ENCODE measurements at places on chromosomes 3 and 15.

DNA sequence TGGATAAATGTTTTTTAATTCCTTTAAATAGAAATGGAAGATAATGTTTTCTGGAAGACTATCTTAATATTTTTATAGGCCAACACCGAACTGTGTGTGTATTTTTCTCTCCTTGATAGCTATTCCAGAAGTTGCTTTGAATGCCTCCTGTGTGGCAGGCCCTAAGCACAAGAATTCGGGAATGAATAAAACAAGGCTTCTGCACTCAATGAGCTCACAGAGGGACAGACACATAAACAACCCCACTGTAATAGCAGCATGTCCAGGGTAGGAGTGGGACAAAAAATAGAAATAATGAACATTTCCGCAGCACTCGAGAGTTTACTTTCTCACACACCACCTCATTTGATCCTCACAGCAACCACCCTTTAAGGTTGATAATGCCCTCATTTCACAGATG lies 18.0 kb downstream of the SRGAP3 start:
- no peak for DNase-seq

DNA sequence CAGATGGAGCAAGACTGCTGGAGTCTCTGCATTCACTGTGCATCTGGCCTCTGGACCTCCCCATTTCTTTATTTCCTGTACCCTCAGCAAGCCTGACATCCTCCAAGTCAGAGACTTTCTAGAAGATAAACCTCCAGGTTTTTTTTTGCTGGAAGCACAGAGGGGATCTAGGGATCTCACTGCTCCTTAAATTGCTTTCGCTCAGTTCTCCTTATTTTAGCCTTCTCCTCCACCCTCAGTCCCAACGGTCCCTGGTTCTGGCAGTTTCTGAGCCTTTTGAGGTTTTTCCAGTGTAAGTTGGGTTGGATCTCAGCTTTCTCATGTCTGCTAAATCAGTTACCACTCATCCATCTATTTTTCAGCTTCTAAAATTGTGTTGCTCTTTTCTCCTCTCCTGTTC lies 22.7 kb upstream of the CHD2 start:
- DNase-seq: no peak

GRCh38 chr3:33732394-33732793 lies 14.3 kb upstream of the CLASP2 start:
- DNase-seq: no peak

GRCh38 chr3:12585970-12586369 lies 29.1 kb downstream of the MKRN2 start:
- DNase-seq: no peak

DNA sequence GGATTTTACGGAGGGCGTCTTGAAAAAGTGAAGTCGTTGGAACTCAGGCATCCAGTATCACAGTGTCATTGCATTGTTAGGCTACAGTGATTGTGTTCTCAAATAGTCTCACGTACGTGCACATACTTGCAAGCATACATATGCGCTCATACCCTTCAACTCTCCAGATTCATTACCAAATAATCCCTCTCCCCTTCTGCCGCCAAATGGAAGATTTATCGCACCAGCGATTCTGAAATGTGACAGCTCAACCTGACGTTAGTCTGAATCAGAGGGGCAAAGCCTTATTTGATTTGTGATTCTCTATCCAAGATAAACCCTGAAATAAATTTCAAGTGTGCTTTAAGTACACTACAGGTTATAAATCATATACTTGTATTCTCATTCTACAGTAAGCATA lies 119.4 kb downstream of the GADL1 start:
- no peak for DNase-seq

- DNase-seq: no peak
These were observed 10.0 kb downstream of the UBR1 start for GRCh38 chr15:43095708-43096347.

DNA sequence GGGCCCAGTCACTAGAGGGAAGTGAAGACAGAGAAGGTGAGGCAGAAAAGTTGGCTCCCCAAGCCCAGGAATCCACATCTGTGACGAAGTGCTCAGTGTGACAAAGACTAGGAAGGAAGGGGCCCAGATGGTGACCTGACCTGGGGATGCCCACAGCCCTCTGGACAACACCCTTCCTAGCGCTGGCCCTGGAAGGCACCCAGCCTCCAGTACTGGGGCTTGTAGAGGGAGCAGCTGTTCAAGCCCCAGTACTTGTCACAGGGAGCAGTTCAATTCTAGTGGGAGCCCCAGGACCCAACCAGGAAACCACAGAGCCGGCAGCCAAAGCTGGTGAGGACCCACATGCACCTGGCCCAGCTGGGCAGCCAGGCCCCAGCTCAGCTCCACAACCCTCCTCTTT lies 190.8 kb downstream of the XXYLT1 start:
- DNase-seq: no peak

DNA sequence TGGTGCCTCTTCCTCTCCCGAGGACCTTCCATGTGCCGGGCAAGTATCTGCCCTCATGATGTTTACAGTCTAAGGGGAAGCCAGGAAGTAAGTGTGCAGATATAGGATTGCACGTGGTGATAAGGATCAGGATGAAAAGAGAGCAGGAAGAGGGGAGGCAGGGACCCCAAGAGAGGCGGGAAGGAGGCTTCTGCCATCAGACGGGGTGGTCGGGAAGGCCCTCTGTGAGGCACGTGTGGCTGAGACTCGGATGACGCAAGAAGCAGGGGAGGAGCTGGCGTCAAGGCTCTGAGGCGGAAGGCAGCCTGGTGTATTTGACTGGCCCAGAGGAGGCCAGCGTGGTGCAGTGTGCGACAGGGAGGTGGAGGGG lies 762 bp upstream of the IQSEC1 start:
- DNase-seq: no peak

DNA sequence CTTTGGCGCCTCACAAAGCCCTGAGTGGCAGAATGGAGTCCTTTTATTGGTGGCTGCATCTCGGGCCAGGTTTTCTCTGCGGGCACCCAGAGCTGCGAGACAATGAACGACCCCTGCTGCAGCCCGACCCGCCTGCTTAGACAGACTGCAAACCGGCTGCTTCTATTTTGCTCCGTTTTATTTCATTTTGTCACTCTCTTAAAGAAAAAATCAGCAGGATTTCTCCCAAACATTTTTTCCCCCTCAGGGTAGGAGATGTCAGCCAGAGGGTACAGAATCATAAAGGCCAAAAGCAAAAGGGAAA lies 64.8 kb downstream of the OXNAD1 start:
- DNase-seq: no peak

GRCh38 chr3:129620828-129621559 lies 14.5 kb upstream of the PLXND1 start:
- DNase-seq: no peak

DNA sequence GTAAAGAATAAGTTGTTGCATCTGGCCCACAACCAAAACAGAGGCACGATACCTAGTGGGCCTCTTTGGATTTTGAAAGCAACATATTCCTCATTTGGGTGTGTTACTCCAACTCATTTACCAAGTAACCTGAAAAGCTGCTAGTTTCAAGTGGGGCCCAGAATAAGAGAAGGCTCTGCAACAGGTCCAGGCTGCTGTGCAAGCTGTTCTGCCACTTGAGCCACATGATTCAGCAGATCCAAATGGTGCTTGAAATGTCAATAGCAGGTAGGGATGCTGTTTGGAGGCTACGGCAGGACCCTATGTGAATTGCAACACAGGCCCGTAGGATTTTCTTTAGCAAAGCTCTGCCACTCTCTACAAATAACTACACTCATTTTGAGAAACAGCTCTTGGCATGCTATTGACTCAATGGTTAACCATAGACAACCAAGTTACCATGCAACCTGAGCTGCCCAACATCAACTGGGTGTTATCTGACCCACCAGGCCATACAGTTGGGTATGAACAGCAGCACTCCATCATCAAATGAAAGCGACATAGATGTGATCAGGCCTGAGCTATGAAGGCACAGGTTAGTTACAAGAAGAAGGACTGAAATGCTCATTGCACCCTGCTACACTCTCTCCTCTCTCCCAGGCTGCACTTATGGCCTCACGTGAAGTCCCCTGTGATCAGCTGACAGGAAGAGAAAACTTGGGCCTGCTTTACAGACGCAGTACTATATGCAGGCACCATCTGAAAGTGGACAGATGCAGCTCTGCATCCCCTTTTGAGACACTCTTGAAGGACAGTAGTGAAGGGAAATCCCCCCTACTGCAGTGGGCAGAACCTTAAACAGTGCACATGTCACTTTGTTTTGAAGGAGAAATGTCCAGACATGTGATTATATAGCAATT lies 9.5 kb upstream of the MCF2L2 start:
- no peak for DNase-seq

DNA sequence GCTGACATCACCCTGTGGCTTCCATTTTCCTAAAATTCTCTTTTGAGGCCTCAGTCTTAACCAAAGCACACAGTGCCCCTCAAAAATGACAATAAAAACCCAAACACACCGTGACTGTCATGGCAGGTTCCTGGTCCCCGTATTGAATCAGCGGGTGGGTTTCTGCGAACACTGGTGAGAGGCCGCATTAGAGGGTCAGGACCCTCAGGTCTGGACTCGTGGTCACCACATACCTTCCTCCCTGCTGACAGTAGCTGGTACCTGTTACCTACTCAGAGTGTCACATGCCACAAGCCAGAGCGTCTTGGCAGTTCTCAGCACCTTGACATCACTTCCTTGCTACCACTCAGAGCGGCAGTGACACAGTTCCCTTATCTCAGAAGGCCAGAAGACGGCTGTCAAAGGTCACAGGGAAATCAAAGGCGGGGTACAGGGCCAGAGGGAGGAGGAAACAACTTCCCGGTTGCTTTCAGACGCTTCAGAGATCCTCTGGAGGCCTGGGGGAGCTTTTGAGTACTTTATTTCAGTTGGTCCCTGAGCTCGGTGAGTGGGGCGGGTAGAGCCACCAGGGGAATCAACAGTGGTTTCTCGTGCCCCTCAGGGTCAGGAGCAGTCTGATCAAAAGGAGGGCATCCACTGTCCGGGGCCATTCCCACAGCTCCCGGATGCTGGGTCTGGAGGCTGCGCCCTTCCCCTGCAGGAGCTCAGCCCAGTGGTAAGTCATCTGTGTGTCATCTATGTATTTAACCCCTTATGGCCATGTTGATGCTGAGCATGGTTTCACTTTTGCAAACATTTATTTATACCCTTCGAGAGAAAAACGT lies at the start of the genes CCR5AS and CCRL2:
Gene CCR5AS (minus strand): TSS at position 279 of the 824 bp plus-strand sequence.
Gene CCRL2 (plus strand): TSS at position 472 of the 824 bp plus-strand sequence. CDS start 821 bp downstream, outside the sequence.
- no peak for DNase-seq

- DNase-seq: no peak
These were observed 480.7 kb upstream of the THBS1 start for GRCh38 chr15:39100106-39100660.

- no peak for DNase-seq
These were observed 11.3 kb downstream of the STAB1 start for GRCh38 chr3:52506266-52506966.

DNA sequence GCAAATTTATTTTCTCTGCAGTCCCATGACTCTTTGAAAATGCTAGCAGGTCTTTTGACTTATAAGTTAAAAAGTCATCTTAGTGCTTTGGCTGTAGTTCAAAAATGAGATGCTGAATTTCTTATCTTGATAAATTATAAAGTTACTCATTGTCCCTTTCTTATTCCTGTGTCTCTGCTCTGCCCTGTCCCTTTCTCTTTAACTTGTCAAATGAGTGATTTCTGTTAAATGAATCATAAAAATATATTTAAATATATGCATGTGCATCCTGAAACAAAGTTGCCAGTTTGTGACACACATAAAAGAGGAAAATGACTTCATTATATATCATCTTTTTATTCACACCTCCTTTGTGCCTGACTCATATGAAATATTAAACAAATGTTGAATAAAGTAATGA lies 1097.3 kb upstream of the EPHA6 start:
- DNase-seq: no peak

DNA sequence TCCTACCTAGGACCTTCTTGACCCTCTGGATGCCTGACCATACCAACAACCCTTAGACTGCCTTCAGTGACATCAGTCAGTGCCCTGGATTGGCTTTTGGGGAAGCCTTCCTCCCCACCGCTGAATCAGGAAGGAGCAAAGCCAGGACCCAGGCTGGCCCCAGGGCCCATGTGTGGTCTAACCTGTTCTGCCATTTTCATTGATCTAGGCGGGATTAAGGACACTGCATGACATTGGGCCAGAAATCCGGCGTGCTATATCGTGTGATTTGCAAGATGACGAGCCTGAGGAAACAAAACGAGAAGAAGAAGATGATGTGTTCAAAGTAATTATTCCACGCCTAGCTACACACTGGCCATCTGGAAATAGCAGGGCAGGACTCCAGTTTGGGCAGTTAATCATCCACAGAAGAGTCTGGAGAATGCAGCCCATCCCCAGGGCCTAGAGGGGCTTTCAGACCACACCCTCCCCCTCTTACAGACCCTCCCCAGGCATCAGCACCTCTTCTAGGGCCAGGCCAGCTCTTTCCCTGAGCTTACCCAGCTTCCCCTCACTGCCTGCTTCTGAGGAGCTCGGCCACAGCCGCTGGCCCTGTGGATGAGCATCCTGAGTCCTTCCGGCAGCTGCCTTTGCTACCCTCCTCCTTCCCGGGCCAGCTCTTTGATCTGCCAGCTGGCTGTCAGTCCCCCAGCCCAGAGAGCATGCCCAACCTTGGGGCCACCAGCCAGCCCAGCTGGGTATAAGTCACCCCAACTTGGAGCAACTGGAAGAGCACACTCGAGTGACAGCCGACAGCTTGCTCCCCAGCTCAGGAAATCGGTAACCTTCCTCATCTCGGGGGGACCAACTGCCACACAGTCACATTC lies 45.9 kb downstream of the CHDH start:
- DNase-seq: no peak

Data from NCI-H1930 (cell line).